ENCODE measurements at places on chromosomes 6 and 20.
A peak's percentile ranks its signal among the peaks of the same experiment; 100 is the strongest.

DNA sequence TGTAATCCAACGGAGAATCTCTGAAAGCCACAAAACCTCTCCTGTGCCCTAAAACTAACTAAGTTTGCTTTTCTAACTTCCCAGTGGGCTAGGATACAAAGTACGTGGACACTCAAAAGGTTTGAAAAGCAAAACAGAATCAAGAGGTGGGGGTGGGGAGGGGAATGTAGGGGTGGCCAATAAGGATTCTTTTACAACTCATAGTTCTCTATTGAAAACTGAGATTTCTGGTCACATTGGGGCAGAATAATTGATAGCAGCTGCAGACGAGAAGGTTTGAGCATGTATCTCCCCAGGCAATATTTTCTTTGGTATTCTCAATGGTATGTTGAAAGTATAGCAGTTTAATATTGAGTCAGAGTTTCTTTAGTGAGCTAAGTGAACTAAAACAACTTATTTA is 376.7 kb upstream of the CITED2 start:
- no peak for DNase-seq

GRCh38 chr6:158722176-158722729 is 72.4 kb downstream of the SYTL3 start:
- DNase-seq: no peak

DNA sequence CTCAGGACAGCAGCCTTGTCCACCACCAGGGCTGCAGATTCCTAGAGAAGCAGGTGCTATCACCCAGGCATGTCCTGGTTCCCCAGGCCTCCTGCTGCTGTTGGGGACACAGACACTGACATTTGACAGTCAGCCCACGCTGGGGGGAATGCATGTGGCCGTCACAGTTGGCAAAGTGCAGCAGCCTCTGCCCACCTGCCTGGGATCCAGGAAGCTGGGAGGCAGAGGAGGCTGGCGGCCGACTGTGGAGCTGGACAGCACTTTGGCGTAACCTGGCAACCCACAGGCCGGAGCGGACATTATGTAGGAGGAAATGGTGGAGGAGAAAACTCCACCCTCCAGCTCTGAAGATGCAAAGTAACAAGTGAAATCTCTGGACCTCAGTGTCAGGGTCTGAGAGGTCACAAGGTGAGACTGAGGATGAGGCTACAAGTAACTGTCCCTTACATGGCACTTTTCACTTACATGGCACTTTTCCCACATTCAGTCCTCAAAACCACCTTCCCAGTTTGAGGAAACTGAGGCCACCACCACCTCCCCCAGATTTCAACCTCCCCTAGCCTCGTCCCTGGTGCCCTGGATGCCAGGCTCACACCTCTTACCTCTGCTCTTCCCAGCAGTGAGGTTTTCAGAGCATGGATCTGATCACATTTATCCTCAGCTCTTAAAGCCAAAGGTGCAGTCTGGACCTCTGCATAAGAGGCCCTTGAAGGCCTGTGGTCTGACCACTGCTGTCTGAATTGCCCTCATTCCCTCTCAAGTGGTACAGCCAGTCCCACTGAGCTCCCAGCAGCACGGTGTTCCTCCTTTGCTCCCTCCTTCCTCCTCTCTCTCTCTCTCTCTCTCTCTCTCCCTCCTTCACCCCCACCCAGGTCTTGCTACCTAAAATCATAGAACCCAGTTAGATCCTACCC is 8.7 kb downstream of the MAP1LC3A start:
- no peak for DNase-seq

- no peak for DNase-seq
Observed at GRCh38 chr6:3913958-3914337, 64.8 kb downstream of the FAM50B start.

GRCh38 chr6:88558981-88559380 is 392.8 kb upstream of the CNR1 start:
- DNase-seq: no peak

DNA sequence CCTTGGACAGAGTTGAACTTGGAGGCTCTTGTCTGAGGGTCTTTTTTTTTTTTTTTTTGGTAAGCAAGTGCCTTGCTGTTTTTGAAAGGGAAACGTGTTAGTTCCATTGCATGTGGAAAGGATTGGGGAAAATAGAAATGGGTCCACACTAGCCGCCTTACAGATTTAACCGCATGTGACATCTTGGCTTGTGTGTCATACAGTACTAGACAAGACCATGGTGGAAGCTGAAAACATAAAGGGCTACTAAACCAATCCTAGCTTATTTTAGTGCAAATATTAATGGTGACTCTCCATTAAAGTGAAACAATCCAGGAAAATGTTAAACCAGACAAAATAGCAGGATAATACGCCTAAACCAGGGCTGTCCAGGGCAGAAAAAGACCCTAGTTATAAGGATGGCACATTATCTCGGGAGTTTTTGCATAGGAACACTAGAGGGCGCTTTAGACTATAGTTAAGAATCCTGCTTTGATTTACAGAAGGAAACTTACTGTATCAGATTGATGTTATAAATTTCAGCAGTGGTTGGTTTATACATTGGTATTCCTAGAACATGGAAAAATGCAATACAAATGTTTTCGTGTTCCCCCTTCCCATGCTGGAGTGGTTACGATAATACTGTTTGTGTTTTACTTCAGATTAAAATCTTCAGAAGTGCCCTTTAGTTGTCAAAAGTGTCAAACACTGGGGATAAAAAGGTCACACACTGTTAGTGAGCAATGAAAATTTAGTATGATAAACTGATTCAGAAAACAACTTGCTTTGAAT is 59.8 kb upstream of the DEK start:
- no peak for DNase-seq

GRCh38 chr20:35303735-35304491 is 11.7 kb upstream of the FAM83C start:
- peak; percentile 67 for DNase-seq

- no peak for DNase-seq
Observed at GRCh38 chr20:19408971-19409370, 196.5 kb downstream of the SLC24A3 start.

- no peak for DNase-seq
Observed at GRCh38 chr6:54801244-54801643, 45.3 kb upstream of the FAM83B start.

GRCh38 chr6:119196715-119197114 is 118.3 kb upstream of the FAM184A start:
- no peak for DNase-seq
